ENCODE measurements at places on chromosomes 3 and 15.
A peak's percentile ranks its signal among the peaks of the same experiment; 100 is the strongest.

DNA sequence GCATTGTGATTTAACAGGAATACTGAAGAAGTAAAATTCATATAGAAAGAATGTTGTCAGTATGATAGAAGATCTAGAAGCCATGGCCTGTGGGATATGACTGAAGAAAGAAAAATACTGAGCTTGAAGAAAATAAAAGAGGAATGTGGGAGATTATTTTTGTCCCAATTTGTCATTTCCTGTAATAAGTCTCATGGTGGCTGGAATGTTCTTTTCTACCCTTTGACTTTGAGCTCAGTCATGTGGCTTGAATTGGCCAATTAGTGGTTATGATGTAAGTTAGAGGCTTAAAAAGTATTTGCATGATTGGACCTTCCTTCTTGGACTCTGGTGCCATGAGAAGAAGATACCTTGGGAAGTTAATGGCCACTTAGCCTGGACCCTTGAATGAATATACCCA, 14.1 kb downstream of the APH1B start:
- no peak for DNase-seq

DNA sequence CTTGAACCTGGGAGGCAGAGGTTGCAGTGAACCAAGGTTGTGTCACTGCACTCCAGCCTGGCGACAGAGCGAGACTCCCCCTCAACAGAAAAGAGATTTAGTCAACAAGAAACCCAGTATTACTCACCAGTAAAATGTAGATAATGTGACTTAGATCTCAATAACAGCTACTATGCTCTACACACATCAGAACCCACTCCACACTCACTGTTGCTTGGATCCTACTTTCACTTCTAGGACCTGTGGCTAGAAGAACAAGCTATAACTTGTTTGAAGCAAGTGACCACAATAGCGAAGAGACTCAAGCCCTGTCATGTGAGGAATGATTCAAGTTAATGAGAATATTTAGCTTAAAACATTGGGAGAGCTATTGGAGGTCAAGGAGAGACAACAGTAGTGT, 100.7 kb downstream of the ANXA2 start:
- no peak for DNase-seq

GRCh38 chr3:188680189-188680588, 491.6 kb upstream of the TPRG1 start:
- DNase-seq = no peak

GRCh38 chr3:81799403-81799802, 38.0 kb upstream of the GBE1 start:
- no peak for DNase-seq

DNA sequence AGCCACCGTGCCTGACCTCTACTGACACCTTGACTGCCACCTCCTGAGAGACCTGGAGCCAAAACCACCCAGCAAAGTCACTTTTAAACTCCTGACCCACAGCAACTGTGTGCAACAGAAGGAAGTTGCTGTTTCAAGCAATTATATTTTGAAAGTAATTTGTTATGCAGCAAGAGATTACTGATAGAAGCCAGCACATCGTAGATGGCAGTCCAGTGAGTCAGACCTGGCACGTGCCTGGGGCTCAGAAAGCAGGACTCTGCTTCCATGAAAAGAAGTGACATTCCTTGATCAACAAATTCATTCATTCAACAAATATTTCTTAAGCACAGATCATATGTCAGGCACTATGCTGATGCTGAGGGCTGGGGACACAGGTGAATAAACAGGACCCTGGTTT, 5.7 kb upstream of the CSPG4 start:
- DNase-seq = no peak

GRCh38 chr15:71248386-71248785, 133.1 kb downstream of the THSD4 start:
- peak; percentile 45 for DNase-seq

DNA sequence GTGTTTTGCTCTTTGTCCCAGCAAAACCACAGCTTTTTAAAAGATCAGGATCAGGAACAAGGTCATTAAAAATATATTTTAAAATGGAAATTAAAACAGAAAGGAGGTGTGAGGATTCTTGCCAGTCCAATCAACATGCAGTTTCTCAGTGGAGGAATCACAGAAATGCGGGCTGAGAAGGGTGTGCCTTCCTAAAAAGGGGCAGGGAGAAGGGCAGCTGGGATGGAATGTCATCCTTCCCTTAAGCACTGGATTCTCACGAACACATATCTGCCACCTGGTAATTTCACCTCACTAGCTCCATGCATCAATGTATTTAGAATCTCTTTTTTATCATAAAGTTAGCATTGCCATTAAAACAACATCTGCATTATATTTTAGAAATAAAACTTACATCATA, 21.4 kb downstream of the ABI3BP start:
- no peak for DNase-seq

GRCh38 chr3:105676621-105677300, 192.1 kb downstream of the CBLB start:
- no peak for DNase-seq

GRCh38 chr3:3615533-3615932, 183.7 kb upstream of the LRRN1 start:
- no peak for DNase-seq

DNA sequence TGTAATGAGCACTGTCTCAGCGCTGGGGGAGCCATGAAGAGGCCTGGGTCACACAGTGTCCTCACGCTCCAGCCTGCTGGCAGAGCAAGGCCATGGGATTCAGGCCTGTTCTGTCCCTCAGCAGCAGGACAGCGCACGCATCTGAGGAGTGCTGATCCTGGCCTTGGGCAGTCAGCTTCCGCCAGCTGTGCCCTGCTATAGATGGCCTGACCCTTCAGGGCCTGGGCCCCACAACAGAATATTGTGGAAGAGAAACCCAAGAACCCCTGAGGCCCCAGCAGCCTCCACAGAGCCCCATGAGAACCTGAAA, 78.6 kb downstream of the SRGAP3 start:
- no peak for DNase-seq

DNA sequence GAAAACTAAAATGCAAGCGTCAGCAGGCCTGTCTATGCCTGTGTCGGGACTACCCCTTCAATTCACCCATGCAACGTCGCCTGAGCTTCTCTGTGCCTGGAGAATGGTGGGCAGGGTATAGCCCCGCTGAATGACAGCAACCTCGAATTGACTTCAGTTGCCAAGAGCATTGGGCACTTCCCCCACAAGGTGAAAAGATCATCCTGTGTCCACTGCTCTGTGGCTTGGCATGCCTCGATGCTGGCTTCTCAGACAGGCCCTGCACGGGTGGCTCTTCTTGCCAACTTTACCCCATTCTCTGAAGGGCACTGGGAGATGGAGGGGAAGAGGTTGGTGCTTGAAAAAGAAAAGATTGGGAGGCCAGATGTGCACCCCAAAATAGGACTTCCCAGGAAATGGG, 3.3 kb downstream of the SLC6A1 start:
- DNase-seq = no peak

DNA sequence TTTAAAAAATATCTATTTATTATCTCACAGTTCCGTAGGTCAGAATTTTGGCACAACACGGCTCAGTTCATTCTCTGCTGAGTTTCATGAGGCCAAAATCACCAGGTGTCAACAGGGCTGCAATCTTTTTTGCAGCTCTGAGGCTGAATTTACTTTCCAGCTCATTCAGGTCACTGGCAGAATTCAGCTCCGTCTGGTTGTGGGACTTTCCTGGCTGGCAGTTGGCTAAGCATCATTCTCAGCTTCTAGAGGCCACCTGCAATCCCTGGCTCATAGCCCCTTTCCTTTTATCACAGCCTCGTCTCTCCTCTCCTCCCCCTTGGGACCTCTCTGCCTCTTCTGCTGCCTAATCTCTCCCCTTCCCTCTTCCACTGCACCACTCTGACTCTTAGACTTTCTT, 174.0 kb upstream of the WNT5A start:
- no peak for DNase-seq

GRCh38 chr15:99511866-99512661, 53.7 kb upstream of the MEF2A start:
- no peak for DNase-seq

- no peak for DNase-seq
Observed at GRCh38 chr15:92116330-92116729, 262.8 kb downstream of the SLCO3A1 start.

DNA sequence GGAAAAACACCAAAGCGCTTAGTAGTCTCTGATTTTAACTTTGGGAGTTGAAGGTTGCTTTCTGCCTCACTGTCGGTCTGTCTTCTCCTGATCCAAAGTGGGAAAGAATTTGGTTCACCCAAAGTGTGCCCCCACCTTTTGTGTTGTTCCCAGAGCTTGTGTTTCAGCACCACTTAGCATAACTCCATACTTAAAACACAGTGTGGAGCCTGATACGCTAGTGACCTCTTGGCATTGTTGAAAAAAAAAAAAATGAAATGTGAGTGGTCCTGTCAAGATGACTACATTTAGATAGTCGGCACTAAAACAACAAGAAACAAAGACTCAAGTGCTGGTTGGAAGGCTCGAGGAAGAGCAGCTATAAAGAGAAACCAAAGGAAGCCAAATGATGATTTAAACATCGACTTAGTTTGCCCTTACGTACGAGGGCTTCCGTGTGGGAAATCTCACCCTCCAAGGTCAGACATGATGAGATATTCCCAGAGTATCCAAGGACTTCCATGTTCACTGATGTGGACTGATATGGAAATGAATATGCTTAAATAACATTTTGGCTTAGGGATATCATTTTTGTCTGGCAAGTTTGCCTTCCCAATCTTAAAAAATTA, 178.8 kb downstream of the MEIS2 start:
- DNase-seq = no peak

DNA sequence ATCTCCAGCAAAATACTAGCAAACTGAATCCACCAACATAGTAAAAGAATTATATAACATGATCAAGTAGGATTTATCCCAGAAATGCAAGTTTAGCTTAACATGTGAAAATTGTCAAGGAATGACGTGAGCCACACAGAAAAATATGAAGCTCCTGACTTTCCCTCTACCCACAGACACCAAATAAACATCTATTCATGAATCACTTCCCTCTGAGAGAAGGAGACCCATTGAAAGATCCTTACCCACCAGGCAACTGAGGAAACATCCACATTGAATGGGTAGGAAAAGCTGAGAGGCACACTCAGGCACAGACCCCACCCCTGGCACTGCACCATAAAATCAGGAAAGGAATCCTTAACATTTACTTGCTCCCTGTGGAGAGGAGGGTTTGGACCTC, 102.2 kb upstream of the MANF start:
- DNase-seq = no peak

DNA sequence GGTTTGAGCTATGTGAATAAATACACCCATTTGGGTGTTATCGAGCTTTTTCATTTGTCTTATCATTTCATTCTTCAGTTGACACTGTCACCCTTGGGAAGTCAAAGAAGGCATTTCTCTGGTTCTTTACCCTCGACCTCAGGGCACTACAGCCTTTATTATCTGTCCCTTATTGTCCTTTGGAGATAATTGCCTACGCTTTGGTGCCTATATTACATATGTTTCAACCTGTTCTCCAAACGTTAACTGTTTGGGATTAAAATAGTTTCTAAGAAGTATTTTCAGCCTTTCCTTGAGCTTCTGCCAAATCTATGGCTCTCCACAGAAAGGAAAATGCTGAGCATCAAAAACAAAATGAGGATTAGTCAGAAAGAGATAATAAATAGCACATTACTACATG, 395.4 kb upstream of the ADAMTS9 start:
- DNase-seq = no peak

DNA sequence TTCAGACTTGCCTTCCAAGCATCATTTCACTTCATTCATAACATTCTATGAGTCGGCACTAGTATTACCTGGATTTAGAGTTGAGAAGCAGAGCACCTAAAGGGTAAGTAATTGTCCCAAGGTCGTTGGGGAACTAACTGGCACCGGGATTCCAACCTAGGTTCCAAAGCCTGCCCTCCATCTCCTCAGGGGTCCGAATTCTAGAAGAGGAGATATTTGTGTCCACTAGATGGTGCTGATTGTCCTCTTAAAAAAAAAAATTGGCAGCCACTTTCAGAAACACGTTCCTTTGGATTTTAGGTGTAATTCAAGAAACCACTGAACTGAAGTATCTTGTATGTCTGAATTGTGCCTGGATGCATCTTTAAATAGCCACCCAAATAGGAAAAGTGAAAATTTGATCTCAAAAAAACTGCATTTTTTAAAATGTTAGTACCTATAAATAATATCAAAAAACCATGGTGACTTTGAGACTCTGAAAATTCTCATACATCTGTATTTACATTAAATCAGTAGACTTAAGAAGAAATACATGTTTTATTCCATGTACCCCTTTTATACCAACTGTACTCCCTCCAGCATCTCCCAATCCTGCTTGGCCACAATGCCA, 3.9 kb upstream of the FSIP1 start:
- DNase-seq = peak; percentile 21

GRCh38 chr15:43792761-43793476, 799 bp downstream of the SERF2 start:
- no peak for DNase-seq
